Brain (organoid and tissue), 16 donors: ENCODE measurements at places on chromosomes 16 and 17.

DNA sequence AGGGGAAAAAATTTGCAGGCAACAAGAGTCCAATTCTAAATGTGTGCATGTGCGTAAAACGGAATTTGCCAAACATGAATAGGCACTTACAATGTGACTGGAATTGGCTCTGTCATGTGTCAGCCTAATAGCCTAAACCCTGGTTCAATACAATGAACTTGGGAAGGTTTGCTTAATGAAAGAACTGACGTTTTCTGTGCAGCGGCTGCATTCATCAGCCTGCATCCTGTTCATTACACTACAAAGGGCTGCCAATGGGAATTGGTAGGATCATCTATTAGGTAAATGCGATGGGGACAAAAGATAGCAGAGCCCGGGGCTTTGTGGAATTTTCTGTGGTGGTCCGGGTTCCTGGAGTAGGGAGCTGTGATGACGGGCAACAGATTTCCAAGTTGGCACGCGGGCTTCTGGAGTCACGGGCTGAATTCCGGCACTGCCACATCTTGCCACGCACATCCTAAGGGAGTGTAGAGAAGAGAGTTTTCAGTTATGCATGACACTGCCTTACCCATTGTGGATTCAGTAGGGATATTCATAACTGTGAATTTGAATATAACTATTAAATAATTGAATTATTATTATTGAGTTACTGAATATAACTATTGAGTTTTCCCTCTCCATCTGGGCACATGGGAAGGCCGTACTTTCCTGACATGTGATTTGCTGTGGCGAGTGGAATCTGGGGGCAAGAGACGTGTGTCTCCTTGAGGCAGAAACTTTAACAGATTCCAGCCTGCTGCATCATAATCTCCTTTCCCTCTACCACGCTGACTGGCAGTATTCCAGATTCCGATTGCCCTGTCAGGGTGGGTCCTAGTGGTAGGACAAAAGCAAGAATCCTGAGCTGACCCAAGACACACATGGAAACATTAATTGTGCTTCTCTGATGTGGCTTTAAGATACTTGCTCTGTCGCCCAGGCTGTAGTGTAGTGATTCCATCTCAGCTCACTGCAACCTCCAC lies 565.6 kb downstream of the WWOX start:
- DNase-seq: peak; percentile 40

DNA sequence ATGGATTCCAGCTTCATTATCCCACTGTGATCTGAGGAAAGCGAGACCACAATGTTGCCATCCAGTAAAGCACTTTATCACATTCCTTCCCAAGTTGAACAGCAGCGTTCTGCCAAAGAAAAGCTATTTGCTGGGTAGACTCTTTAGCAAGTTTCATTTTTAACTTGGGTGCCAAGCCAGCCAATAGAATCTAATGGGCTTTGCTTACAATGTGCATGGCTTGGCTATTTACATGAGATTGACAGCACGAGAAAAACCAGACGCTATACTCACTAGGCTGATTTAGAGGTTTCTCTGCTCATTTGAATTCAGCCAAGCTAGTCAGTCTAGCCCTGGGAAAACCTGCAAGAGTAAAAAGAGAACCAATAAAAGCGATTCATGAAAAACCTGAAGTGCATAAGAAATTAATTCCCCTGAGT lies 108.9 kb downstream of the CDH13 start:
- DNase-seq: peak; percentile 77

GRCh38 chr16:27972500-27972899 lies 91.0 kb downstream of the GSG1L start:
- DNase-seq: peak; percentile 12

DNA sequence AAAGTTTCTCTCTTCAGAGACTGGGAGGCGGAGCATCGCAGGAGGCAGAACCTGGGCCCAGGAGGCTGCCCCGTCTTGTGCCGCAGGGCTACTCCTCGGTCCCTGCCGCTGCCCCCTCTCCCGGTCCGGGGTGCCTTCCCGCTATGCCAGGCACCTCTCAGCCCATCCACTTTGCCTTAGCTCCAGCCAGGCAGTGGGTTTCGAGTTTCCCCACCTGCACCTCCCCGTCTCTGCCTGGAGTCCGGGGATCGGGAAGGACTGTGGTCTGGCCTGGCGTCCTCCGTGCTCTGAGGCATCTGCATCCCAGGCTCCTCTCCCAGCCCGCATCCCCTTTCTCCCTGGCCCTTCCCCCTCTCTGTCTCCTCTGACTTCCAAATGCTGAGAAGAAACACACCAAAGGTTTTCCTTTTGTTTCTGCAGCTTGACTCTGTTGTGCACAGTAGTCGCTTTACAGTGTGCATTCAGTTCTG lies 26.8 kb upstream of the PIK3R6 start:
- DNase-seq: no peak

- DNase-seq: no peak
These were observed 4.2 kb downstream of the CORO6 start for GRCh38 chr17:29618272-29619065.

- DNase-seq: no peak
These were observed 26.1 kb downstream of the MEAK7 start for GRCh38 chr16:84478172-84478947.

DNA sequence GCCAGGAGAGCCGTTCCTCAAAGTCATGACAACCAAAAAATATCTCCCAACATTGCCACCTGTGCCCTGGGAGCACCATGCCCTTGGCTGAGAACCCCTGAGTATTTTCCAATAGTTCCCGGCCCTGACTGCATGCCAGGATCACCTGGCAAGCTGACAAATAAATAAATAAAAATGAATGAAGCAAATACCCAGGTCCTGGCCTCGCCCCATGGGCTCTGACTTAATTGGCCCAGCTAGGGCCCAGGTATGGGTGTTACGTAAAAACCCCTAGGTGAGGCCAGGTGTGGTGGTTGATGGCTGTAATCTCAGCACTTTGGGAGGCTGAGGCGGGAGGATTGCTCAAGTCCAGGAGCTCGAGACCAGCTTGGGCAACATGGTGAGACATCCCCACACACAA lies 2.7 kb upstream of the C16orf74 start:
- DNase-seq: no peak

GRCh38 chr16:48452991-48453760 lies 68.0 kb upstream of the SIAH1 start:
- no peak for DNase-seq

- no peak for DNase-seq
These were observed 121.0 kb downstream of the COPRS start for GRCh38 chr17:31738067-31738466.

DNA sequence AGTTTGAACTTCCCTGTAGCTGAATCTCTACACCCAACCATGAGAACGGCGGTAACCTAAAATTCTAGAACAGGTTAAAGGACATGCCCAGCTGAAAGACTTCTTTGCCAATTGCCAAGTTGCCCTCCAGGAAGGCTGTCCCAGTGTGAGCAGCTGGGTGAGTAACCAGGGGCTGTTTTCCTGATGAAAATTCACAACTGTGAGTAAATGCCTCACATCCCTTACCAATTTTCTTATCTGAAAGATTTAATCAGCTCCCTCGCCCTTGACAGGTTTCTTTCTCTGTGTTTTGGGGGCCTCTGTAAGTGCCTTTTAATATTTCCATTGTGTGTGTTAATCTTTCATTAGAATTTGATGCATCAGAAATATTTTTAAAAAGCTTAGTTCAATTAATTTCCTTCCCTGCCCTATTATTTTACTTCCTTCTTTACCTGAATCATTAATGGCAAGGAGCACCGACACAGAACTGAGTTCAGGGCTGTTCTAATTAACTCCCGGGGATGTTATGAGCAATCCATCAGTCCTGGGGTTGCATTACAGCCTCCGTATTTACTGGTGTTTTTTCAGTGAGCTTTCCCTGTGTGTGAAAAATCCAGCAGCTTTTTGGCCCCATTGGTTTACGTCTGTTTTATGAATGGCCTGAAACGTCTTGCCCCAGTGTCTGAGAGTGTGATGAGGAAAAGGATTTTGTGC lies 152.9 kb downstream of the CLEC16A start:
- no peak for DNase-seq

DNA sequence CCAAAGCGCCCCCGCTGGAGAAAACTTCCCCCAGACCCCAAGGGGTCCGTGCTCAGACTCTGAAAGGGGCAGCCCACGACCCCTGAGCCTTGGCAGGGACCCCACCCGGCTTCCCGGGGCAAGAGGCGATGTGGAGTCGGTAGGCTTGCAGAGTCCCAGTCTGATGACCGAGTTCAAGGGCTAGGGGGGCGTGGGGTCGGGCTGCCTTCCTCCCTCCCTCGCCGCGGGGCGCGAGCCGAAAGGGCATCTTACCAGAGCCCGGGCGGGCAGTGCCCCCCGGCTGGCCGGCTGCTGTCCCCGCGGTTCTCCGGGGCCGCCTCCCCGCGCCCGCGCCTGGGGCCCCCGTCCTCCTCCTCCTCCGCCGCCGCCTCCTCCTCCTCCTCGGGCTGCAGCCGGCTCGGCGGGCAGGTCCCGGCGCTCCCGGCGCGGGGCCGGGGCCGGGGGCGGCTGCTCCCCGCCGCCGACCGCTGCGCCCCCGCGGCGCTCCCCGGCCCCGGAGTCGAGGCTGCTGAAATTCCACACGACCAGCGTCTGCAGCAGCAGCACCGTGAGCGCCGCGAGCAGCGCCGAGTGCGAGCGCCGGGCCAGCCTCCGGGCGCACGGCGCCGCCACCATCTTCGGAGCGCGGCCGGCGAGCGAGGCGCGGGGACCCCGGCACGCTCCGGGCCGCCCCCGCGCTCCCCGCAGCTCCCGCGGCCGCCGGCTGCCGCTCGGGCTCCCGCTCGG lies 415 bp downstream of the XYLT1 start:
- DNase-seq: no peak

DNA sequence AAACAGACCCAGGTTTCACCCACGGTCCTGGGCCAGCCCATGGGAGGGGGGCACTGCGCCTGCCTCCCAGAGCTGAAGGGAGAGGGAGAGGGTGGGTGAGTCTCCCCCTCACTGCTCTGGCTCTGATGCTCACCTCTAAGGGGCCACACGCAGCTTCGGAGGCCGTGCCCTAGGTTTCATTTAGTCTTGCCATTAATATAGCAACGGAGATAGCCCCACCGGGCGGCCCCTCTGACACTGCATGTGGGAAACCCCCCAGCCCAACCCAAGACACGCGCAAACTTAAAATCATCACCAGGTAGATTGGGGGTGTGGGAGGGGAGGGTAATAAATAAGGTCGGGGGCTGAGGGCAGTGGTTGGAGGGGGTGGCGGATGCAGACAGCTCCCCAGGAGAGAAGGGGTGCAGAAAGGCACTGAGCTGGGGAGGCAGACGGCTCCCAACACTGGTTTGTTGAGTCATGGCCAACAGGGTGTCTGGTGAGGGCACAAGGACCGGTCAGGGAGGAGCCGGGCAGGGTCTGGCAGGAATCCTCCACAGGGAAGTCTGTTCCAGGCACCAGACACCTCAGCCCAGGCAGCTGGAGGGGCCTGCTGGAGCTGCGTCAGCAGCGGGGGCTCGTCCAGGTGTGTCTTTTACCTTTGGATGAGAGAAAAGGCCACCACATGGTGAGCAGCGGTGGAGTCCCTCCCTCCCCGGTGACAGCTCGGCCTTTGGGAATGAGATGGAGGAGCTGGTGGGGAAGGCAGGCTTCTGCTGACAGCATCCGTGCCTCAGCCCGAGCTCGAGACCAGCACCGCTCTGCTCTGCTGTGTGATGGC lies 32.0 kb upstream of the DOC2B start:
- no peak for DNase-seq

- DNase-seq: no peak
These were observed 169.2 kb downstream of the PMP22 start for GRCh38 chr17:15095935-15096334.
